ENCODE measurements at places on chromosomes 7 and 10.

GRCh38 chr10:78727251-78727650 lies 341.5 kb upstream of the ZMIZ1 start:
- no peak for DNase-seq

- no peak for DNase-seq
These were observed 35.1 kb upstream of the GRID1 start for GRCh38 chr10:86401588-86402282.

DNA sequence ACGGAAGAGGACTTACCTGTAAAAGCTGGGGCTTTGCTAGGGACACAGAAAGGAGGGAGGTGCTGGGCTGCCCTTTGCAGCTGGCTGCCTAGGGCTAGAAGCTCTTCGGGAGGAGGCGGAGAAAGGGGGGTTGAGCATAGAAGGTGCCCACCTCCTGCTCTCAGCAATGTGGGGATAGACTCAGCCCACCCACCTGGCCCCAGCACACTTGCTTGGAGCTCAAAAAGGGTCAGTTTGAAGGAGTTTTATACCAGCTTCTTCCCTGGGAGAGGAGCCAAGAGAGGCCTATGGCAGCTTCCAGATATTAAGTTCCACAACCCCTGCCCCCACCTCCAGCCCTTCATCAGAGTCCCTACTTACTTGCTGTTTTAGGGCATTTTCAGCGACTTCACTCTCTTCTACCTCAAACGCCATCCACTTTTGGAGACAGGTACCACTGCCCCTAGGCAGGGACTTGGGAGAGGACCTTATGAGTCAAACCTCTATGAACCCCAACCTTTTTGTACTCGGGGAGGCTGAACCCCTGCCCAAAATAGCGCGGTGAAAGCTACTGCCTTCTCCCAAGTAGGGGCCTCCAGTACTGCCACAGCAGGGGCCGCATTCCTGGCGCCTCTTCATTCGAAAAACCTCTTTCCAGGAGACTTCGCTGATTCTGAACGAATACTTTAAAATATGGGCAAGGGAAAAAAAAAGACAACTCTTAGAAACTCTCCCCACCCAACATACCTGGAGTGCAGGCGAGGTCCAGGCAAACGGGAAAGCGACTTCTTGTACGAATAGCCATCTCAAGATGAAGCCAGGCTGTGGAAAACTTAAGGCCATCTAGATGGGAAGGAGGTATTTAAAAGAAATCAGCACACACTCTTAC lies 1.2 kb upstream of the EVX1 start:
- DNase-seq = no peak

DNA sequence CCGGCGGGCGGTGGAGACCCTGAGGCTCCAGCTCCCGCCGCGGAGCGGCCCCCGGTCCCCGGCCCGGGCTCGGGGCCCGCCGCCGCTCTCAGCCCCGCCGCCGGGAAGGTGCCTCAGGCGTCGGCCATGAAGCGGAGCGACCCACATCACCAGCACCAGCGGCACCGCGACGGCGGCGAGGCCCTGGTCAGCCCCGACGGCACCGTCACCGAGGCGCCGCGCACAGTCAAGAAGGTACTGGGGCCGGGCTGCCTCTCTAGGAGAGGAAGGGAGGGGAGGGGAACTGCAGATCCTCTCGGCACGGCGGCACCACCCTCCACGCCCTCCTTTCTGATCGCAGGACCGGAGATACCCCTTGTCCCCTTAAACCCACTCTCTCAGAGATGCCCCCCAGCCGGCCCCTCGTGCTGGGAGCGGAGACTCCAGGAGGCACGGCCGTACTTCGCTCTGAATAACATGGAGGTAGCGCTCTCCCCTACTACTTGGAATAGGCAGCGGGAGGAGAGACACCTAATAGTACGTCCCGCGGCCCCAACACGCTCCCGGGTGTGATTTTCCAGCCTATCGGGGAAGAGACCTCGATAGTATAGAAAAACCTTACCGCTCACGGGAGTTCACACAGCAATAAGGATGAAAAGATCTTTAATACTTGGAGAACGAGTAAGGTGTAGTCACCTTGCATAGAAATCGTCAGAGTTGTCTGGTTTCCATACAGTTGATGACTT lies 538 bp downstream of the AHCYL2 start:
- DNase-seq = peak; percentile 60

GRCh38 chr10:100803492-100803891 lies 58.1 kb downstream of the PAX2 start:
- no peak for DNase-seq

Measured in suppressor macrophage treated with lipopolysaccharide for 4 hours (primary cell).